ENCODE measurements at places on chromosomes 5 and 9.

GRCh38 chr9:133914442-133915342 lies 77.4 kb downstream of the VAV2 start:
- no peak for DNase-seq

DNA sequence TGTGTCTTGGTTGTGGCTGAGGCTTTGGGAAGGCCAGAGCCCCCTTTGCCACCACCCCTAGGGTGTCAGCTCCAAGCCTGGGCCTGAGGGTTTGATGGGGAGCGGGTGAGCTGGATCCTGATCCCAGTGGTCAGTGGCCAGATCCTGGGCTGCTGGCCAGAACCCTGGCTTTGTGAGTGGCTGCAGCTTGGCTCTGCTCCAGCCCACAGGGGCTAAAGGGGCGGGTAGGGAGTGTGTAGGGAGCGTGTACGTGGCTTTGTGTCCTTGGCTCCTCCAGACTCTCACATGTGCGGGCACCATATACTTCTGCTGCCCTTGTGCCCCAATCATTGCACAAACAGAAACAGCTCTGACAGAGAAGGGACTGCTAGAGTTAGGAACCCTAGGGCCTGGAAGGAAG lies 1.2 kb upstream of the IL11RA start:
- no peak for DNase-seq

DNA sequence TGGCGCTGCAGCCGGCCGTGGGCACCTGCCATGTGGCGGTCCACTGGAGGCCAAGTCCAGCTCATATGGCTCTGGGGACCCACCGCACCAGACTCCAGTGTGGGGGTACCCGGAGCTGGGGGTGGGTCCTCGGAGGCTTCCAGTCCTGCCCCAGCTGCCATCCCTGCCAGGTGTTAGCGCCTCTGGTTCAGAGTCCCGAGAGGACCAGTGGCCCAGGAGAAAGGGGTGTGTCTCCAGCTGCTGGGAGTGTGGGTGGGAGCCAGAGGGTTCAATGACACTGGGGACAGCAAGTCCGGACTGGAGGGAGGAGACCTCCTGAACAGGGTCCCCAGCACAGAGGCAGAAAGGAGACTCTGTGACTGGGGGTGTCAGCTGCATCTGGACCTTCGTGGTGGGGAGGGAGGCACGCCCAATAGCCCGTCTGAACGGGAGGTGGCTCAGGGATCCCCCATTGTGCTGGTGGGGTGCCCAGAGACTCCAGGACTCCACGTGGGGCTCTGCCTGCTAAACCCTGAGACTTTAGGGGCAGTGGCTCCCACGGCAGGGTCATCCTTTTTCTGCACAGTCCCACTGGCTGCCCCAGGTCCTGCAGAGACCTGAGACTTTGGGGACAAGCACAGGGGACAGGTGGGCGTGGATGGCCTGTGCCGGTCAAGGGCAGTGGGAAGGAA lies 2.4 kb upstream of the AHRR start:
- DNase-seq, result no peak

DNA sequence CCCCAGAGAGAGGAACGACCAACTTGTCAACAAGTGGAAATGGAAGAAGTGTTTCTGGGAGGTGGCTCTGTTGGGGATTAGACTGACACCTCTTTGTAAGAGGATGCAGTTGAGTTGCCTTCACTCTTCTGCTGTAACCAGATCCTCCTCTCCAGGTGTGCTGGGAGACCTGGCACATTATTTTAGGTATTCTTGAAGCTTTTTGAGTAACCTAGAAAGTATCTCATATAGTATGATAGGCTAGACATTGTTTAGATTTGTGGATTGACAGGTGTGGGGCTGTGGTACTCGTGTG lies 21.6 kb downstream of the SNX30 start:
- DNase-seq, result no peak

DNA sequence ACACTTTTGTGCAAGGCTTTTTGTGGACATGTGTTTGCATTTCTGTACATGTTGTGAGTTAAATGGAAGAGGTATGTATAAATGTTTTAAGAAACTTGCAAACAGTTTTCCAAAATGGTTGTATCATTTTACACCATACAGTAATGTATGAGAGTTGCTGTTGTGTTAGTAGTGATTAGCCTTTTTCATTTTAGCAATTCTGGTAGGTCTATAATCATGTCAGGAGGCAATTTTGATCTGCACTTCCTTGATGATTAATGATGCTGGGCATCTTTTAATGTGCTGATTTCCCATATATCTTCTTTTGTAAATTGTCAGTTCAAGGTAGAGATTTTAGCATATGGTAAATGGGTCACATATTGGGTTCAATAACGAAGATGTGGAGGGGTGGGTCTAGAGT lies 87.3 kb downstream of the ANKRD18B start:
- no peak for DNase-seq

DNA sequence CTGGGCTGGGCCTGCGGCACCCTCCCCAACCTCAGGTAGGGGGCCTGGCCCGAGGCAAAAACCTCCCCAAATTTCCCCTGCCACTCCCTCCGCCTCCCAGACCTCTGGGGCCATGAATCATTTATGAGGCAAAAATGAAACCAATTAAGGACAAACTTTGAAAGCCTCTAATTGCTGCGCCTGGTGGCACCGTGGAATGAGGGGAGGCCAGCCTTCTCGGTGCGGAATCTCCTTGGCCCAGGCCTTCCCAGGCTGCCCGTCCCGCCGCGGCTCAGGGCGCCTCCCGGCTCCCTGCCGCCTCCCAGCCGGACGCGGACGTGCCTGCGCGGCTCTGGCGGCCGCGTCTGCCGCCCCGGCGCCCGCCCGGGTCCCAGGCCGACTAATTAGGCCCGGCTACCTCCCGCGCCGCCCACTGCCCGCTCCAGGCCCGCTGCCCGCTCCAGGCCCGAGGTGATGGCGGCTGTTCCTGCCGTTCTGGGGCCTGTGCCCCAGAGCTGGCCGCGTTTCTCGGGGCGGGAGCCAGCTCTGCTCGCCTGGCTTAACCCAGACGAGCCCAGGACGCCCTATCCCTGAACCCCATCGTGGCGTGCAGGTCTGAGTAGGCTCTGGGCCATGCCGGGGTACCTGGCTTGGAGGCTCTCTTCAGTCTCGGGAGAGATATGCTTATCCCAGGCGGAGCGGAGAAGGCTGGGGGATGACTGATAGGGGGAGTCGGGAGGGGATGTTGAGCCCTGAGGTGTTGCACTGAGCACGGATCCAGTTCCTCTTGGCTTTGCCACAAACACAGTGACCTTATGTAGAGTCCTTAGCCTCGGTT lies 20.1 kb downstream of the CXXC5 start:
- DNase-seq, result peak; percentile 45

- DNase-seq, result no peak
Observed at GRCh38 chr5:181153814-181154213, 6.4 kb downstream of the OR2V2 start.

DNA sequence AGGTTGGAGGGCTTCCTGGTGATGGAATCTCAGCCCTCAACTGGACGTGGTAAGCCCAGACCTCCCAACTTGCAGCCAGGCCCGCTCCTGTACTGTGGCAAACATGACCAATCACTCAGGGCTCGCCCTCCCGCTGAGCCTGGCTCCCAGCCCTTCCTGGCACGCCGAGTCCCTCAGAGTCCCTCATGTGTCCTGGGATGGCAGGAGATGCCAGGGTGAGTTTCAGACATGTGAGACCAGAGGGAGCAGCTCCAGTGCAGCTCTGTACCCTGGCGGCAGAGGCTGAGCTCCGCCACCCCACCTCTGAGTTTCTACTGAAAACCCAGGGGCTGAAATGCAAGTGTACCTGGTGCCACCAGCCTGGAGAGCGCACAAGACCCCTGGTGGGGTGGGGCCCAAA lies 42.0 kb upstream of the RXRA start:
- DNase-seq, result no peak

- DNase-seq, result no peak
Observed at GRCh38 chr5:53616939-53617549, 56.6 kb downstream of the NDUFS4 start.

DNA sequence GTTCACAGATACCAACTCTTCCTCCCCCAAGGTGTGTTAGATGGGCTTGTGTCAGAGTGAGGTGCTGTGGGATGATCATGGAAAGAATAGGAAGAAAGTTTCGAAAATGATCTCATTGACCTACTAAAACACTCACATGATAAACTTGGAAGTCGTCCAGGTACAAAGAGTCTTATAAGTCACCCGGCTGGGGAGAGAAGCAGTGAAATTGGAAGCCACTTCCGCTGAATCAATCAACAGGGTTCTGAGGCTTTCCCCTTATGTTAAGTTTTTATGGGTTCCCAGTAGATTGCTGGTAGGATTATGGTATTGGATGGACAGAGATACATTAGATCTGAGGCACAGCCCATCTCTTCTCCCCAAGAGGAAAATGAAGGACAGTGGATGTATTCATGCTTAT lies 218.8 kb upstream of the MSX2 start:
- DNase-seq, result no peak

DNA sequence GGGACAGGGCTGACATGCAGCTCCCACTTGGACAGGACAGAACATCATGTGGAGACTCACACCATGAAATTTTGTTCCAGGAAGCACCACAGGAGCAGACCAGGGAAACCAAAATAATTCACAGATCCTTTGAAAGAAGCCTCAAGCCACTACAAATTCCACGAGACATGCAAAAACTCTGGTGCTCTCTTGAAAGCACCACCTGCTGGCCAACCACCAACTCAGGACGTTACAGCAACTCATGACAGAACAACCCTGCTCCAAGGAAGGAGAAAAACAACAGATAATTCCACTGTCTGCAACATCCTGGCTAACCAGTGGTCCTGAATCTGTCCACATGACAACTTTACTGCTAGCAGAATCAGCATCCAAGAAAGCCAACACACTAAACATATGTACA lies 516.0 kb downstream of the SPATA31D1 start:
- no peak for DNase-seq

DNA sequence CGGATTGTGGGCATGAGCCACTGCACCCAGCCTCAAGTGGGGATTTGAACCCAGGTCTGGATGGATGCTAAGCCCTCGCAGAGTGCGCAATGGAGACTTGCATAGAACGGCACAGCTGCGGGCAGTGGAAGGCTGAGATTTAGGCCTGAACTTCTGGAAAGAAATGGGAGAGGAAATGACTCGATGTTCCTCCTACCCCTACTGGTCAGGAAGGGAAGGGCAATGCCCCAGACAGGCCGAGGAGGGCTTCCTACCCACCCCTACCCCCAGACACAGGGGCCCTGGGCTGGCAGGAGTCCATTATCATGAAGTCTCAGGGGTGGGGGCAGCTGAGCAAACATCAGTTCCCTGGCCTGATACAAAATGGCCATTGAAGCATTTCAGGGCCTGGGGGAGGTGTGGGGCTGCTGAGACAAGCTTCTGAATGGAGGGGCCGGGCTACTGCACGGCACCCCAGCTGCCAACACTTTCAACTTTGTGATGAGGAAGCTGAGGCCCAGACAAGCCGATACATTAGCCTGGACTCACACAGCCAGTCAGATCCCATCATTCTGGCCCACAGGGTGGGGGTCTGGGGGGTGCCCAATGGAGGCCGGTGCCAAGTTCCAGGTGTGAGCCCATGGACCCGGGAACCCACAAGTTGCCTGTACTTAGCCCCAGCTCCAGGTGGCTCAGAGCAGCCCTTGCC lies 13.5 kb upstream of the WDR38 start:
- DNase-seq, result no peak

GRCh38 chr9:6924988-6925563 lies 167.3 kb downstream of the KDM4C start:
- DNase-seq, result no peak

- DNase-seq, result no peak
Observed at GRCh38 chr9:20689833-20690232, 5.8 kb downstream of the FOCAD start.

DNA sequence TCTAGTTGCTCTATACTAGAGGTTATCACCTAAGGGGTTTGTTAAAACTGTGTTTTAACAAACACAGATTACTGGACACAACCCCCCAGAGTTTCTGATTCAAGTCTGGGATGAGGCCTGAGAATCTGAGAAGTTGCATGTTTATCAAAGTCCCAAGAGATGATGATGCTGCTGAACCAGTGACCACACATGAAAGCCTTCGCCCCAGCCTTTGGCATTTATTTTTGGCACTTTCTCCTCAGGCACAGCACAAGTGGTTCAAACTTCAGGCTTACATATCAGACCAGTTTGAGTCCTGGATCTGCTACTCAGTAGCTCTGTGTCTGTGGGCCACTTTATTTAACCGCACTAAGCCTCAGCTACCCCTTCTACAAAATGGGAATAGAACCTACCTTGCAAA lies 407.2 kb upstream of the PIK3R1 start:
- no peak for DNase-seq

GRCh38 chr9:121637713-121638220 lies 13.7 kb upstream of the DAB2IP start:
- DNase-seq, result no peak

DNA sequence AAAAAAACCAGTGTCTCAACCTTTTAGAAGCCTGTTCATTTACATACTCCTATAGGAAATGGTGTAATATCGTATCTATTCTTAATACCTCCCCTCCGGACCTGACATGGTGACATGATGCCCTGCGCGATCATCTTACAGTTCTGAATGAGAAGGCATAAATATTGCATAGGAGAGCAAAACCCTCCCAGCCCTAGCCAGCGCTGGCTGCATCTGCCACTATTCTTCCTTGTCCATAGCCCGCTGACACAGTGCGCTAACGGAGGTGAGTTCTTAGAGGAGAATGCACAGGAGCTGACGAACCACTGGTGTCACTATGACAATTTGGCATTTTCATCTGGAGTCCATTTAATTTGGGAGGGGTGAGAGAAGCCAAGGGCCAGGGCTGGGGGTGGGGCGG lies 290.1 kb downstream of the EFNA5 start:
- DNase-seq, result no peak

- DNase-seq, result no peak
Observed at GRCh38 chr5:136251502-136252169, 58.7 kb upstream of the SMIM32 start.

- no peak for DNase-seq
Observed at GRCh38 chr5:77266291-77266690, 55.8 kb downstream of the PDE8B start.

- DNase-seq, result no peak
Observed at GRCh38 chr9:134814598-134815215, 65.9 kb upstream of the FCN2 start.

Data from activated naive CD4-positive, alpha-beta T cell treated with Interleukin-2 at 50 U/mL for 16 hours (primary cell).